ENCODE measurements at places on chromosomes 7 and 10.

- no peak for DNase-seq
Observed at GRCh38 chr7:155296788-155297516, 726 bp upstream of the INSIG1 start.

DNA sequence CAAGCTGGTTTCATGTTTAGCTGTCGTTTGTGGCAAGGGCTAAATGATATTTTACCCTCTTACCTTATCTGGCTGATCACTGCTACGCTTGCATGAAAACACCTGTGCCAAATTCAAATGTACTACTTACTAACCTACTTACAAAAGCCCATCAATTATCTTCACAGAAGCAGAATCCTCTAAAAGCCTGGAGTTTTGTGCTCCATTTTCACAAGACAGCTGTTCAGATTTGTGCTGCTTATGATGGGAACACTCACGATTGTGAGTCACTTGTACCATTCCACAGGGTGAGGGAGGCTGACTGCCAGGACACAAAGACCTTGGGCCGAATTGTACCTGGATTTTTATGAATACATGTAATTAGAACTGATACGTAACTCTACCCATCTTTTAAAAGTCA, 245.0 kb upstream of the NPY start:
- DNase-seq, result peak; percentile 91

DNA sequence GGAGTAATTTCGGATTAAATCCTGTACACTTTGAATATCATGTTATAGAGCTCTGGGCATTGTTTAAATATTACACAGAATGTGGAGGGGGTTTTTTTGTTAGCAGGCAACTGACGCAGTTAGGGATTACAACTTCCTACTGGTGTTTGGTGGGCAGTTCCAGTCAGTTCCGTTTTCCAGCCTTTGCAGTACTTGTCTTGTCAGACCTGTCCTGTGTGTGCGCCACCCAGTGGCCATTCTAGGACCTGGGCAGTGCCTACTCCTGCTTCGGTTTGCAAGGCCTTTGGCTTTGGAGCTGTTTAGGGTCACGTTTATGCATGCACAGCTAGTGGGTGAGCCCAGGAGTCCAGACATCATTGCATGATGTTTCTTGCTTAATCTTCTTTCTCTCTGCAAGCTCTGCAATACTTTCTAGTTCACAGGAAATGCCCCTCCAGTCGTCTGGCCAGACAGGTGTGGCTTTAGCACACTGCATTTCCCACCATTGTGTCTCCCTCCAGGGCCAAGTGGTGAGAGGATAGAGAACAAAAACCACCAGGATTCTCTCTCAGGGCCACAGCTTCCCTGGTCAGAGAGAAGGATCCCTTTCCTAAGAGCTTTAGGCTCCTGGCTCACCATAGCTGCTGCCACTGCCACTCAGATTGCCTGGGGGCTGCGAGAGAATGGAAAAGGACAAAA, 96.5 kb upstream of the TARP start:
- DNase-seq, result no peak

DNA sequence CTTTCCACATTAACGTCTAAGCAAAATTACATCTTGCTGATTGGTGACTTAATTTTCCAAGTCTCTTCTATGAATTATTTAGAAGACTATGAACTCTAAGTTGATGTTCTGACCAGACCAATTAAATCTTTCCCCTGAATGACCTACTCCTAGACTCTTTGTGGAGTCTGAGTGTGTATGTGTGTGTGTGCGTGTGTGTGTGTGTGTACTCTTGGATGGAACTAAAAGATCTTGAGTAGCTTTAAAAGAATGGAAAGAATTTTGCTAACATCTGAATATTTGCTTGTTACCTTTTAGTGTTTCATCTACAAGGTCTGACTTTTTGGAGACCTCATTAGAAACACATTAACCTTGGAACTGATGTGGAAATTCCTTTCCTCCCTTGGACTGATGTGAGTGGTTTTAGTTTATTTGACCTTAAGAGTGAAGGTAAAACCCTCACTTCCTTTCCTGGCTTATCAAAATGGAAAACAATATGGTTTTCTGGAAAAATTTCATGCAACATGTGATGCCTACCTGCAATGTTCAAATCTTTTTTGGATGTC, 257.1 kb downstream of the GATA3 start:
- DNase-seq, result no peak

All from NCI-H1436 treated with DMSO at 0.1 percent for 48 hours (cell line).